ENCODE measurements at places on chromosomes 1 and 21. TPM values are rescaled to one million over a fixed set of nuclear protein-coding genes. Genes with fewer than 3 reads are reported as not detected.

The FCGR3B gene
- total RNA-seq, result not detected

The KPRP gene
- not detected for total RNA-seq

The TAF13 gene
- total RNA-seq, result 23.6 TPM

The LDLRAP1 gene
- total RNA-seq, result 8.6 TPM

The LCE2A gene
- not detected for total RNA-seq

The LHX8 gene
- total RNA-seq, result 1.2 TPM

The SEMA4A gene
- total RNA-seq, result 0.29 TPM

The PLEKHN1 gene
- total RNA-seq, result 7.6 TPM

The IL10 gene
- total RNA-seq, result not detected

The C1QTNF12 gene
- total RNA-seq, result 2.0 TPM

The TOMM20 gene
- total RNA-seq, result 122 TPM

The DEPDC1 gene
- total RNA-seq, result 16.1 TPM

The SYCP1 gene
- not detected for total RNA-seq

The RAB7B gene
- total RNA-seq, result 1.8 TPM

The FCRL2 gene
- total RNA-seq, result not detected

The LAX1 gene
- not detected for total RNA-seq

The KDF1 gene
- total RNA-seq, result 0.08 TPM
